DMS79 treated with DMSO at 0.1 percent for 48 hours (cell line): ENCODE measurements at places on chromosomes 2 and 18.

GRCh38 chr2:40324656-40325055 is 127.2 kb downstream of the SLC8A1 start:
- DNase-seq, result no peak

DNA sequence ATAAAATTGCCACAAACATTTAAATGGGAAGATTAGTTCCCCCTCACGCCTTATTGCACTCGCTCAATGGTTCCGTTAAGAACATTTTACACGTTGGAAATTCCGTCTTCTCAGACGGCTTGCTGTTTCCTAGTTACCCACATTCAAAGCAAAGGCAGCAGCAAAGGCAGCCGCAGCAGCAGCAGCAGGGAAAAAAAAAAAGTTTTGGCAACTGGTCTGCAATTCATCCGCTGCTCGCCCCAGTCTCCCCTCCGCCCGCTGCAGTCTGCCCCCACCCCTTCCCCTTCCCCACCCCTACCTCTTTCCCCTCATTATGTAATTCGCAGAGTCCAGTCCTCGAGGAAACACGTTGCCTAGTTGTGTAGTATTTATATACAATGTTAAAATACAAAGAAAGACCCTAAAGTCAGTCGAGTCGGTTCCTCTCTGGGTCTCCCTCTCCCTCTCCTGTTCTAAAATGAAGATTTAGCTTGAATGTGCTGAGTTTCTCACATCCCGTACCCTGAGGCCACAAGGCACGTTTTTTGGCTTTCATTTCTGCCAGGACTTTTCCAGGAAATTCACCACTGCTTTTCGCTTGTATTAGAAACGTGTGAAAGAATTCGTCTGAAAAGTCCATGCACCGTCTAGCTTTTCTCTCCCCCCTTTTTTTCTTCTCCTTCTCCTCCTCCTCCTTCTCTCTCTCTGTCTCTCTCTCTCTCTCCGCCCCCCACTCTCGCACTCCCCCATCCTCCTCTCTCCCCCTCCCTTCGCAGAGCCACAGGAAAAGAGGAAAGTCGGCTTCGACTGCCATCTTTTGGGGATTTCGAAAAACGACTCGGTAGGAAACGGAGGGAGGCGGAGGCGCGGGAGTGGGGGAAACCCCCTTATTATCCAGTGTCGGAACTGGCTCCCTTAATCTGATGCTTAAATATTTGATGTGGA is 140.0 kb downstream of the MEIS1 start:
- DNase-seq, result peak; percentile 75

GRCh38 chr2:197891897-197892442 is 87.6 kb downstream of the PLCL1 start:
- no peak for DNase-seq

GRCh38 chr18:27249933-27250332 is 64.8 kb upstream of the CHST9 start:
- DNase-seq, result no peak

DNA sequence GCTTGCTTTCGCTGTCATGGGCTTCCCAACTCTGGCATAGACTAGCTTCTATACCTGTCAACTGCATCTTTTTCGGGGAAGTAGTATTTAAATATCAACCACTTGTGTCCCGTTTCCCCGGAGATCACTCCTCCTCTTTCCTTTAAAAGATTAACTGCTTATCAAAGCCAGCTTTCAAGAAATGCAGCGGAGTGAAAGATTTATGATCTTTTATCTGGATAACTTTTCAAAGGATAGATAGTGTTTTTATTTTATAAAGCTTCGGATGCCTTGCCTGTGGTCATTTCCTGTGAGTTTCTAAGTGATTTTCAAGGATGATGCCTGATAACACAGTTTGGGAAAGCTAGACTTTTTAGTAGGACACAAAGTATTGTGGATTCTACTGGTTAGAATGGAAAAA is 2.9 kb upstream of the IGFBP5 start:
- DNase-seq, result no peak

GRCh38 chr2:201835066-201835465 is 28.7 kb downstream of the CDK15 start:
- DNase-seq, result no peak
